NCI-H1105 treated with DMSO at 0.1 percent for 48 hours (cell line): ENCODE measurements at places on chromosomes 16 and 17.

- DNase-seq = no peak
These were observed 119.8 kb downstream of the CLEC16A start for GRCh38 chr16:11064202-11064540.

DNA sequence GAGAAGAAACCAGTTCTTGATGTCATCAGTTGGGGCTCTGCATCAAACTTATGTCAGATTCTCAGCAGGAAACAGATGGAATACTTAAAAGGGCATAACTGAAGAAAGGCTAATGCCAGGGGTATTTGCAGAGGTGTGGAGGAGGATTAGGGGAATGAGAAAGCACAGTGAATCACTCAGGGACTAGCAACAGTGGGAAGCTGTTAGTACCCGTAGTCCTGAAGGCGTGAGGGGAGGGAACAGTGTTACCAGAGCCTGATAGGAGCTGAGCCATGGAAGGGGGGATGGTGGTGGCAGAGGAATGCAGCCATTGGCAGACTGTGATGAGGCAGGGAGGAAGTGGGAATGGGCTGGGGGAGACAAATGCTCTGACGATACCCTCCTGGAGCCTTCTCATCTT is 162.3 kb downstream of the UTP18 start:
- no peak for DNase-seq

GRCh38 chr16:11871193-11871592 is 19.9 kb upstream of the RSL1D1 start:
- no peak for DNase-seq

GRCh38 chr16:337437-337836 is 15.1 kb downstream of the AXIN1 start:
- DNase-seq = no peak

DNA sequence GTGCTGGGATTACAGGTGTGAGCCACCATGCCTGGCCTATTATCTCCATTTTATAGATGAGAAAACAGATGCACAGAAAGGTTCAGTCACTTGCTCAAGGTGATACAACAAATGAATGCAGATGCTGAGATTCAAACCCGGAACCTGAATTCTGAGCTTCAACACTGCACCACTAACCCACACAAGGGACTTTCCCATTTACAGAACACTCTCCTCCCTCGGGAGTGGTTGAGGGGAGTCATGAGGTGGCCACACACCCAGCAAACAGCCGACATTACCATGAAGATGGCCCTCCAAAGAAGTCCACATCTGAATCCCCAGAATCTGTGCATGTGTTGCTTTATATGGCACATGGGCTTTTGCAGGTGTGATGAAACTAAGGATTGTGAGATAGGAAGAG is 9.1 kb downstream of the BCL7C start:
- no peak for DNase-seq

- no peak for DNase-seq
These were observed 10.2 kb upstream of the SEC14L1 start for GRCh38 chr17:77130525-77130924.

- DNase-seq = no peak
These were observed 9.8 kb downstream of the FASN start for GRCh38 chr17:82087961-82088837.

DNA sequence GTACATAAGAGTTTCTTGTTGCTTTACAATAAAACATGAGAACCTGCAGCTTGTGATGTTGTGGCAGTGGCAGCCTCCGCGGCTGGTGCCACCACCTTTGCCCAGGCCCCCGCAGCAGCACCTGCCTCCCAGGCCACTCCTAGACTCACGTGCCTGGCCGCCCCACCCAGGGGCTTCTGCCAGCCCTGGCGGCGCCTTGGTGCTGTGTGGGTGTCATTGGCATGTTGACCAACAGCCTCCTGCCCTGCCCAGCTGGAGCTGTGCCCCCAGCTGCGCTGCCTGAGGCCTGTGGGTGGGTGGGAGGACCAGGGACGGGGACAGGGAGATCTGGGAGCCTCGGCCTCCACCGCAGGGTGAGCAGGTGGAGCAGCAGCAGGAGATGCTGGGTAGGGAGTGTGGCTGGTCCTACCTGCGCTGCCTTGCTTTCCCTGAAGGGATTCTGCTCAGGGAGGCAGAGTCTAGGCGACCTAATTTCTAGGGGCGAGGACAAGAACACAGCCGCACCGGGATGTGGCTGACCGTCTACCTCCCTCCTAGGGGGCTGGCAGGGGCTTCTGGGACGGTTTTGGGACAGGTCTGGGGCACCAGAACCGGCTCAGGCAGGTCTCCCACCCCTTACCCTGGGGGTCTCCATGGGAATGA is 428 bp upstream of the DNASE1L2 start:
- no peak for DNase-seq

- DNase-seq = no peak
These were observed 6.5 kb downstream of the GRB7 start for GRCh38 chr17:39744075-39744835.

- DNase-seq = peak; percentile 26
These were observed 6.8 kb downstream of the KIFC3 start for GRCh38 chr16:57795431-57795878.

GRCh38 chr17:80706463-80706867 is 161.8 kb downstream of the RPTOR start:
- no peak for DNase-seq

DNA sequence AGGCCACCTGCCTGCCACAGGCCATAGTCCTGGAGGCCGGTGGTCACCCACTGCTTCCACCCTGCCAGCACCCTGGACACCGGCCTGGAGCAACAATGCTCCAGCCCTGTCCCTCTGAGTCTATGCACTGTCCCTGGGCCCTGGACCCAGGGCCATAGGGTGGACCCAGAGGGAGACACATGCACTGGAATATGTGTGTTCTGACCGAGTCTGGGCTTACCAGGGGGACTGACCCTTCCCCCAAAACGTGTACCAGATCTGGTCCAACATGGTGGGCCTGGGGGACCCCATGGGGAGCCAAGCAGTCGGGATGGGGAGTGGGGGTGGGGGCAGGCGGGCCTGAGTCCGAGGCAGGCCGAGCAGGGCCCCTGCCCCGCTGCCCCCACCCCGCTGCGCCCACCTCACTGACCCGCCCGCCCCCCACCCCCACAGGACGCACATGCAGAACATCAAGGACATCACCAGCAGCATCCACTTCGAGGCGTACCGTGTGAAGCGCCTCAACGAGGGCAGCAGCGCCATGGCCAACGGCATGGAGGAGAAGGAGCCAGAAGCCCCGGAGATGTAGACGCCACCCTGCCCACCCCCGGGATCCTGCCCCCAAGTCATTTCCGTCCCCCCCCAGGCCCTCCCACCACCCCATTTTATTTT is 357.4 kb downstream of the SEC14L1 start:
- no peak for DNase-seq

DNA sequence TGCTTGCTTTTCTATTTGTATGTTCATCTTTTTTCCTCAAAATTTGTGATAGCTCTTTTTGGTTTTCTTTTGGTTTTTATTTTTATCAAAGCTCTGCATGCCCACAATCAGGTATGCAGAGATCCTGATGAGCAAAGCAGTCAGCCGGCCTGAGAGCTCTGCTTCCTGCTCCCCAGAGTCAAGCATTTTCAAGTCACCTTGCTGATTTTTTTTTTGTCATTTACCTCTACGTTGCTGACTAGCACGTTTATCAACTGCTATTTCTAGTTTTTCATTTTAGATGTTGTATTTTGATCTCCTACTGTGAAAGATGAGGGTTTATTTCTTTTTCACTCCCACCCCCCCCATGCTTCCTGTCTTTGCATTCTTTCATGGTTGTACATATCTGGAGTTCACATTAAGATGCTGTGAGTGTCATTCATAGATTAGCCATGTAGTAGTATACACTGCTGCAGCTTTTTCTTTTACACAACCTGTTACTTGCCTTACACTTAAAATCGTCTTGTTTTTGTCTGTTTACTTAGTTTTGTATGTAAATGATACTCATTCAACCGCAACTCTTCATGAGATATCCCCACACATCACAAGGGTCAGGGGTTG is 196.2 kb downstream of the LGALS9B start:
- DNase-seq = no peak

DNA sequence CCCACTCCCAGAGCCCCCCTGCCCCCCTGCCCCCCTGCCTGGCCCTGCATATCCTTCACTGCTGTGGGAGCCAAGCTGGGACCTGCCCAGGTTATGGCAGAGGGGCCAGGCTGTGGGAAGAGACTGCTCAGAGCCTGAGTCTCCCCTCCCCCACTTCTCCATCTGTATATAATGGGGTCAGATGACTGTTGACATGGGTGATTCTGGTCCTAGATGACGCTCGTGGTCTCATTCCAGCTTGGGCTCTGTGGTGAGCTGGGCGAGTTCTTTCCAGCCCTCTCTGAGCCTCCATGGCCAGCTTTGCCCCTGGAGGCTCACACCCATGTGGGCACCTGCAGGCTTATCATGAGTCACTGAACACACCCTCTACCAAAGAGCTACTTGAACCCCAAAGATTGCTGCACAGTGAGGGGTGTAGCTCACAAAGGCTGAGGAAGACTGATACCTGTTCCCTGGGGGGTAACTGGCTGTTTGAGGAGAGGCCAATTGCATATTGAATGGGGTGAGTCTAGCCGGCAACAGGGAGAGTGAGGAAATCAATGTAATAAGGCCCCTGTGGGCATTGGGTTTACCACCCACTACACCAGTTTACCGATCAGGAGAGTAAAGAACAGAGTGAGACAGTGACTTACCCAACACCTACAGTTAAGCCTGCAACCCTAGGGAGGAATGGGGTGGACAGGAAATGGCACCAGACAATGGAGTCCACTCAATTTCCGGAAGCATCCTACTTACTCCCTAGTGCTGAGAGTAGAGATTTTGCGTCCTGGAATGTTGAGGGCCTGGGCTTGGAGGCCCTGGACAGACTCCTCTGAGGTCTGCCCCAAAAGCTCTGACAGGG is 4.2 kb upstream of the SREBF1 start:
- DNase-seq = peak; percentile 81

GRCh38 chr17:2395258-2396181 is 5.3 kb downstream of the MNT start:
- DNase-seq = no peak

DNA sequence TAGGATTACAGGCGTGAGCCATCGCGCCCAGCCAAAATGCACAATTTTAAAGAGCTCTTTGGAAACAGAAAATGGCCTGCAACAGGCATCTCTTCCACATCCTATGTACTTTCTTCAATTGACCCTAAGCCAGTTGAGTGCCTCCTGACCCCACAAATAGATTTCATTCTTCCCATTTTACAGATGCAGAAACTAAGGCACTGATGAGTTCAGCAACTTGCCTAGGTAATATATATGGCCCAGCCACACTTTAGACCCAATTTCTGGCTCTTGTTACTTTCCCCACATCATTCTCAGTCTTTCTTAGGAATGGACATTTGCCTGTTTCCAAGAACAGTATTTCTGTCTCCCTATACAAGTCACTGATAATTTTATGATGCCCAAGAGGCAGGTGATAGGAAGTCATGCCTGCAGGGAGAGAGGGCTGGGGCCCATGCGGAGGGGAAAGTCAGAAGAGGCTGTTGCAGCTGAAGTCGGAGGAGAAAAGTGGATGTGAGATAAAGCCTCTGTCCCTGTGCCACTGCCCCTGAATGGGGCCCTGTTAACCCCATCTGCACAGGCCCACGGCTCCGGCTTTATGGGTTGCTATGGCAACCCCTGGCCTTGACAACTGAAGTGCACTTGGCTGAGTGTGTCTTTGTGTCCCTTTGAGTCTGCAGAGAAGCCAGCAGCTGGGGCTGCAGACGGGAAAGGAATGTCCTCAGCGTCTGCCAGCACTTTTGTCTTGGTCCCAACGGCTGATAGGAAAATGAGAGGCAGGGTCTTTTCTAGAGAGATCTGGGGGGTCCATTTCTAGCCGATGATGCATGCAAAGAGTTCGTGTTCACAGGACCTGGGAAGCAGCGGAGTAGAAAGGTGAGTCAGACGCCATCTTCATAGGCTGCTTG is 45.9 kb downstream of the ABAT start:
- DNase-seq = peak; percentile 94
